ENCODE measurements at places on chromosomes 7 and 10.

DNA sequence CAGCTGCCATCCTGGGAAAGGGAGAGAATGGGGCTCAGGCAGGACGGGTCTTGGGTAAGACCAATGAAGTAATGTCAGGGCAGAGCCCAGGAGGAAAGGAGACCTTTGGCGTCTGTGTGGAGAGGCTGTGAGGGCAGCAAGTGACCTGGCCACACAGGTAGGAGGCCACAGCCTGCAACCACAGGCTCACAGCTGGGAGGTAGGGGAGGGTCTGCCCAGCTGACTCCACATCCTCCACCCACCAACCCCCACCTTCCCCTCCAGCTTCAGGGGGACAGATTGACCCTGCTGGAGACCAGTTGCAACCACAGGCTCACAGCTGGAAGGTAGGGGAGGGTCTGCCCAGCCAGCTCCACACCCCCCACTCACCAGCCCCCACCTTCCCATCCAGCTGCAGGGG lies 262.2 kb upstream of the TCERG1L start:
- no peak for DNase-seq

DNA sequence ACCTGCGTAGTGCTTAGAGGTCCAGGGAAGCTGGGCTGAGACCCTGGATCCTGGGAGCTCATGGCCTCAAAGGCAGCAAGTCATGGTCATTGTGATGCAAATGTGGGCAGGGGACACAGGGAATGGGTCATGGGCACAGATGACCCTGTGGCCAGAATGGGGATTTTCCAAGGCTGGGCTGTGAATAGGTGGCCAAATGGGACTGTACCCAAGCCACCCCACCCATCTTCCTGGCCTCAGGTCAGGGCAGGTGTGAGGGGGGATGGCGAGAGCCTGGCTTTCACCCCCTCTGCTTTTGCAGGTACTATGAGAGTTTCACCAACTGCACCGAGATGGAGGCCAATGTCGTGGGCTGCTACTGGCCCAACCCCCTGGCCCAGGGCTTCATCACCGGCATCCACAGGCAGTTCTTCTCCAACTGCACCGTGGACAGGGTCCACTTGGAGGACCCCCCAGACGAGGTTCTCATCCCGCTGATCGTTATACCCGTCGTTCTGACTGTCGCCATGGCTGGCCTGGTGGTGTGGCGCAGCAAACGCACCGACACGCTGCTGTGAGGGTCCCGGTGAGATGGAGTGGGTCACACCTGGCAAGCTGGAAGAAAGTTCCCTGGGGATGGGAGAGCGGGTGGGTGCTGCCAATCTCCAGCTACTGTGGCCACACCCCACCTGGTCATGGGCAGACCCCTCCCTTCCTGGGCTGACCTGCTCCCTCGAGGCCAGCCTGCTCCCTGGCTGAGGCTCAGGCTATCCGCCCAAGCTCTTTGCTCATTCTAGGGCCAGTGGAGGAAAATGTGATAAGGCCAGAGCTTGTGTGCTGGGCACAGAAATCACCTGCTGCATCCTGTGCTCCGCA lies 25.5 kb downstream of the RAMP3 start:
- no peak for DNase-seq

DNA sequence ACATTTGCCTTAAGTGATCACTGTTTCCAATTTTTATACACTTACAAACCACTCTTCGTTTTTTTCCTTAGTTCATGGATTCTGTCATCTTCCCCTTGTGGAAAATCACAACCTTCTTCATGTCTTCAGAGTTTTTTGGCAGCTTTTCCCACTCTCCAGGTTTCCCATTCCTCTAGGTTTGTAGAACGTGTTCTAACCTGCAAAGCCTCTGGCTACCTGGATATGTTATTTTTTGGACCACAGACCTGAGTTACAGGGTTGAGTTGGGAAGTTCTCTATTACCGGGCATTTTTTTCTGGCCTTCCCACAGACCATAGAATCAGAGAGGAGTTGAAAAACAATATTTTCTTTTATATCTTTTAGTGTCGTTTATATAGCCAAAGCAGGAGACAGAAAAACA lies 30.2 kb downstream of the NRG3 start:
- DNase-seq, result no peak

DNA sequence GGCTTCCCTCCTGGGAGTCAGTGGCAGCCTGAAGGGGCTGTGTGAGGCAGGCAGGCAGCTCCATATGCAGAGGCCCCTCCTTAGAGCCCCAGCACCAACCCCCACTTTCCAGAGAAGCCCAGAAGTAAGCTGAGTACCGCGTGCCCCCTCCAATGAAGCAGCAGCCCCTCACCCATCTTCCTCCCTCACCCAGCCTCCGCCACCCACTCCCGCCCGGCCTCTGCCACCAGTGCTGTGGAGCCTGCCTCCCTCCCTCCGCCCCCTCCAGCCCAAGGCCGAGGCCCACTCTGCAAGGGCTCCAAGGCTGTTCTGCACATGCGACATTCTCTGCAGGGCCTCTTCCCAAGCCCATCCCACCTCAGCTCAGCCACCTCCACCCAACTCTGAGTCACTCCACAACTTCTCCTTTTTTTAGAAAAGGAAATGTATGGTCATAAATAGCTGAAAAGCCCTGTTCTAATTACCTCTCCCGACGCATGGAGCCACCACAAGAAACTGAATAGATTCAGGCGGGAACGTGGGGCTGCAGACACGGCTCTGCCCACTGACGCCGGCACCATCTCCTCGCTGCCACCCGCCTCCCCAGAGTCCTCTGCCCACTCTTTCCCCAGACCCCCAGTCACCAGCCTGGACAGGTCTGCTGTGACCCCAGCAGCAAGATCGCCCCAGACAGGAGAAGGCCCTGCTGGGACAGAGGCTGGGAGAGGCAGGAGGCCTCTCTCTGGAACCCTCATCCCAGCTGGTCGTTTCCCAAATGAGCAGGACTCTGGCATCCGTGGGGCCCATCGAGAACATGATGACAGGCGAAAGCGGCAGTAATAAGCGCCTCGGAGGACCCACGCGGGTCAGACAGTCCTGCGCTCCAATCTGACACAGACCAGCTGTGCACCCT lies 213.9 kb downstream of the MAD1L1 start:
- no peak for DNase-seq

- DNase-seq, result no peak
Observed at GRCh38 chr10:56881218-56881617, 520.2 kb upstream of the ZWINT start.

DNA sequence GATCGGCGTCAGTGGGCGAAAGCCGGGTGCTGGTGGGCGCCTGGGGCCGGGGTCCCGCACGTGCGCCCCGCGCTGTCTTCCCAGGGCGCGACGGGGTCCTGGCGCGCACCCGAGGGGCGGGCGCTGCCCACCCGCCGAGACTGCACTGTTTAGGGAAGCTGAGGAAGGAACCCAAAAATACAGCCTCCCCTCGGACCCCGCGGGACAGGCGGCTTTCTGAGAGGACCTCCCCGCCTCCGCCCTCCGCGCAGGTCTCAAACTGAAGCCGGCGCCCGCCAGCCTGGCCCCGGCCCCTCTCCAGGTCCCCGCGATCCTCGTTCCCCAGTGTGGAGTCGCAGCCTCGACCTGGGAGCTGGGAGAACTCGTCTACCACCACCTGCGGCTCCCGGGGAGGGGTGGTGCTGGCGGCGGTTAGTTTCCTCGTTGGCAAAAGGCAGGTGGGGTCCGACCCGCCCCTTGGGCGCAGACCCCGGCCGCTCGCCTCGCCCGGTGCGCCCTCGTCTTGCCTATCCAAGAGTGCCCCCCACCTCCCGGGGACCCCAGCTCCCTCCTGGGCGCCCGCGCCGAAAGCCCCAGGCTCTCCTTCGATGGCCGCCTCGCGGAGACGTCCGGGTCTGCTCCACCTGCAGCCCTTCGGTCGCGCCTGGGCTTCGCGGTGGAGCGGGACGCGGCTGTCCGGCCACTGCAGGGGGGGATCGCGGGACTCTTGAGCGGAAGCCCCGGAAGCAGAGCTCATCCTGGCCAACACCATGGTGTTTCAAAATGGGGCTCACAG lies 1.1 kb downstream of the EGFR start:
- DNase-seq, result no peak

- no peak for DNase-seq
Observed at GRCh38 chr10:69633673-69634635, 3.9 kb downstream of the FAM241B start.

DNA sequence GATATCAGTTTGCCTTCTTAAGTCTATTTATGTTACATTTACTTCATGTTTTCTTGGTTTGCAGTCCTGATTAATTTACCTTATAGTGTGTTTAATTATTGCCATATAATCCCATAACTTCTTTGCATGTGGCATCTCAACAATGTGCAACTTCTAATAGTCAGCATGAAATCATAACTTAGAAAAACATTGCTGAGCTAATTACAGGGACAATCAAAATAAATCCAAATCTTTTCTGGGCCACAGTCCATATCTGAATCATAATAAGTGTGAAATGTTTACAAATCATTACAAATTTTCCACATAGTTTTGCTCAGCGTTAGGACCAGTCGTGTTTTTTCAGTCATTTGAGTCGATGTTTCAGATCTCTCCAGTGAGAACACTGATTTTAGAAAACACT lies 29.1 kb upstream of the CABCOCO1 start:
- DNase-seq, result no peak

GRCh38 chr10:103204353-103205255 lies 11.5 kb upstream of the NT5C2 start:
- DNase-seq, result no peak

DNA sequence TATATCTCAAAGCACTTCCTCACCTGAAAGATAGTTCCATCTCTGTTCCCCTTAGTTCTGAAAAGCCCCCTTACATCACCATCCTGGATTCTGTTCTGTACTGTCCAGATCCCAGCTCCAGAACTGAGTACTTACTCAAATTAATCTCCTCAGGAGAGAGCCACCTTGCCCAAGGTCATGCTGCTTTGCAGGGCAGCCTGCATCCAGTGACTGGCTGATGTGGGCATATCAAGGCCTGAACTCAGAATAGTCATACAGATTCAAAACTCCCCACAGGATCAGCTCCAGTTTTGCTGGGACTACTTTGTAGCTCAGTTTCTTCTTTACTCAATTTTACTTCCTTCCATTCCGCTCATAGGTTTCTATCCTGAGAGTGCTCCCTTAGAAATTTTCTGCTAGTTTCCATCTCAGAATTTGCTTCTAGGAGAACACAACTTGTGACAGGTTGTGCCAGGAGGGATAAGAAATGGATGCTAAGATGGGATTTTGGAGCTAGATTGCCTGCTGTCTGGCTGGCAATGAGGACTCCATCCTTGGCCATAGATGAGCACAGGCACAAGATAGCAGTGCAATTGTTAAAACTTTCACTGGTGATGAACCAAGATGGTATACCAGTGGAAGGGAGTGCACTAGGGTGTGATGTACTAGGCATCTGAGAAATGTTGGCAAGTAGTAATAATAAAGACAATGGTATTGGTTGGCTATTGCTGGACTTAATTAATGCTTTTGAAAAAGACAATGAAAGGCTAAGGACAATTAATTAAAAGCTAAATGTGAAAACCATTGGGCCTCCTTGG lies 17.3 kb downstream of the SRGN start:
- DNase-seq, result no peak

DNA sequence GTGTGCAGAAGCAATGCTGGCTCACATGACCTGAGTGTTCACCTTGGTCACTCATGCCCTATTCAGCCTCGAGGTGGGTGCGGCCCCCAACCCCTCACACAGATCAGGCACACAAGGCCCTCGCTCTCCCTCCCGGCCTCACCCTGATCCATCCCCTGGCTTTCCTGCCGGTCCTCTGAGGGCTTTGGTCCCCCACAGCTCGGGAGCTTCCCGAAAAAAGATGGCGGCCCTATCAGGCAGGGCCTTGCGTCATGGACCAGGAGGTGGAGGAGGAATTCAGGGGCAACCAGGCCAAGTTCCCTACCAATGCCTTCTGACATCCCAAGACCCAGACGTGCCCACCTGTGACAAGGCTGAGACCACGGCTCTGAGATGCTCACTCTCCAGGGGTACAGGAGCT lies 43.7 kb upstream of the DNAAF5 start:
- no peak for DNase-seq

DNA sequence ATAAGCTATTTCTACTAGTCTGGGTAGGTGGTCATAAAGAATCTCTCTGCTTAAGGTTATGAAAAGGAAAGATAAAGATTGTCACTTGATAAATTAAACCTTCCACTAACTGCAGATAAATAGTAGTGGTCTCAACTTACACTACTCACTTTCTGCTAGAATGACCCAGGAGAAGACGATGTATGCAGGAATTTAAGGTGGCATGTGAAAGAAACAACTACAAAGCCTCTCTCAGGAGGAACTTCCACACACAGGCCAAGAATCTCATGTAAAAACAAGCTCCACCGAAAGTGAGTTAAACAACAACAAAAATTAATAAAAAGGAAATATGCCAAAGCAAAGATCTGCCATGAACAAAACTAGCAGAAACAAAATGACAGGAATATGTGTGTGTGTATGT lies 165.4 kb downstream of the CDC14C start:
- no peak for DNase-seq

GRCh38 chr10:65348637-65349036 lies 1577.2 kb upstream of the LRRTM3 start:
- no peak for DNase-seq

DNA sequence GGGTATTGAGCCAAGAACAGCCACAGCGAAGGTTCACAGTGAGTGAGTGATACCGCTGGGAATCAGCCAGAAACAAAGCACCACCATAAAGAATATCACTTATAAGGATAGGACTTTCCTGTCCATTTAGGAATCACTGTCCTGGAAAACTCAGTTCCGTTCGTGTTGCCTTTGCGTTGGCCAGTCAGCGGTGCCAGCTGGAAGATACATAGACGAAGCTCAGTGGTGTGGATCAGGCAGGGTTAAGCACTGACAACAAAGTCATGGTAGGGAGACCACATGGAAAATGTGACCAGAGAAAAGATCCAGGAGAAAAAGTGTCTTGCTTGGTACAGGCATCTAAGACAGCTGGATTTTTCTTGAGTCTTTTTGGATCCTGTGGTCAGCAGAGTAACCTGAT lies 579.7 kb upstream of the DPP6 start:
- no peak for DNase-seq

GRCh38 chr7:82441669-82442478 lies 1.7 kb downstream of the CACNA2D1 start:
- DNase-seq, result no peak

GRCh38 chr10:97538411-97538810 lies 34.2 kb upstream of the ANKRD2 start:
- DNase-seq, result no peak

DNA sequence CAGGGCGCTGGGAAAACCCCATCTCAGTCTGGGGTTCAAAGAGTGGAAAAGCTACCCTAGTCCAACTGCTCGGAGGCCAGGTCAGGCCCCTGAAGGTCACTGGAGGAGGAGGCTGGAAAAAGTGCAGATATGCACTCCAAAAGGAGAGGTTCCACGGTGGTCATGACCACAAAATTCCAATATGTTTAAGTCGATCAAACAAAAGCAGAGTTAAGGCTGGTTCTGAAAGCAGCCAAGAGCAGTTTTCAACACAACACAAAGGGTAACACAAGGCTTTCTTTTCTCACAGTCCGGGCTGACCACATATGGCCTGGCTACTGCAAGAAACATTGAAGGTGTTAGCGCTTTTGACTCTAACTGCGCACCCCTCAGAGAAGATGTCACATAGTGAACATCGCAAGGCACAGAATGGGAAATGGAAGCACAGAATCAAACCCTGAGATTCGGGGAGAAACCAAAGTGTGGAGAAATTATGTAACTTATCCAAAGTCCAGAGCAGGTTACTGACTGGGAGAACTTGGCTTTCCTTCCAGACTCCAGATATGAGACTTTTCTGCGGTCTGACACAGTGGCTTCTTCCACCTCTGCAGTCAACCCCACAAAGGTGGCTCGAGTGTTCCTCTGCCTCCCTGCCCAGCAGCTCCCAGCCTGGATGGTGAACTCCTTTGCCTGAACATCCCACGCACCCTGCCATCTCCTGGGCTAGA lies 1.3 kb upstream of the GRB10 start:
- DNase-seq, result no peak

Data from stimulated activated CD4-positive, alpha-beta T cell treated with anti-CD3 and anti-CD28 coated beads, TNF-alpha, amount 100 ng/mL, for 4 hours (primary cell).